Endothelial cell of coronary artery (primary cell): ENCODE measurements at places on chromosomes 3 and 15. TPM values are rescaled to one million over a fixed set of nuclear protein-coding genes. Genes with fewer than 3 reads are reported as not detected.

Gene IL16
- total RNA-seq, result 0.19 and 0.27 TPM in 2 replicates

Gene MUSTN1
- total RNA-seq, result not detected in 2 replicates

Gene GASK1A
- total RNA-seq, result 0.38 TPM in 1 of 2 replicates, not detected in the other

Gene HIGD1A
- total RNA-seq, result 109 and 125 TPM in 2 replicates

Gene GUCA1C
- not detected in 2 replicates for total RNA-seq

Gene MINAR1
- total RNA-seq, result 0.54 and 0.56 TPM in 2 replicates

Gene NR2E3
- total RNA-seq, result 0.09 and 0.18 TPM in 2 replicates
